ENCODE measurements at places on chromosomes 12 and 14. TPM values are rescaled to one million over a fixed set of nuclear protein-coding genes. Genes with fewer than 3 reads are reported as not detected.

The DDX54 gene
- total RNA-seq, result 123 TPM

The RERGL gene
- total RNA-seq, result not detected

The ACIN1 gene
- 196 TPM for total RNA-seq

The EFS gene
- total RNA-seq, result 43.5 TPM

The TROAP gene
- total RNA-seq, result 89.2 TPM

The PPP4R4 gene
- total RNA-seq, result 8.1 TPM

The SLC38A6 gene
- total RNA-seq, result 8.7 TPM

The ARHGEF40 gene
- 58.8 TPM for total RNA-seq

The P2RX2 gene
- total RNA-seq, result 1.6 TPM

The ADCY4 gene
- total RNA-seq, result 2.4 TPM

The DNAJC22 gene
- total RNA-seq, result 0.14 TPM

The MYO1H gene
- total RNA-seq, result 0.44 TPM

The IFNG-AS1 gene
- not detected for total RNA-seq

The TMEM63C gene
- 8.8 TPM for total RNA-seq

The NEMF gene
- 50.1 TPM for total RNA-seq

The ABCD2 gene
- 0.05 TPM for total RNA-seq
